ENCODE measurements at places on chromosomes 2 and 18. TPM values are rescaled to one million over a fixed set of nuclear protein-coding genes. Genes with fewer than 3 reads are reported as not detected.

DNA sequence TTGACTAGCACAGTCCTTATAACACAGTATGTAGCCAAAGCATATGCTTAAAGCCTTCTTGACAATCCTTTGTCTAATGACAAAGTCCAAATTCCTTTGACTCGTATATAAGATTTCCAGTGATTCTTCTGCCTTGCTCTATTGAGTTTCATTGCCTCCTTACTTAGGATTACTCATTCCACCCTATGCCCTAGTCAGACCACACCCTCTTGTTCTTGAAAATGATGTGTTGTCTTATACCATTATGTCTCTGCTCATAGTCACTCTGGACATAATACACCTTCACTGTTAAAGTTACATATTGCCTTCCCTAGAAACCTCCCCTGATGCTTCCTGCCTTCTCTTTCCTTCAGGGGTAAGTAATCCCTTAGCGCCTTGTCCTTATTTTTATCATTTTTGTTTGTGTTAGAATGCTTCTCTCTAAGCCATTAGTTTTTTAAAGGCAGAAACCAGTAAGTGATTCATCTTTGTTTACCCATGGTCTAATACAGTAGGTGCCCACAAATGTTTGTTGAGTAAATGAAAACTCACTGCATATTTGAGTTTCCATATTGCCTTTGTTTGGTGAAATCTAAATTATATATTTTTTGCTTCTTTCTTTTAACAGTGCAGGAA lies 19.3 kb downstream of the GPD2 start:
- DNase-seq: no peak

- DNase-seq: no peak
Measured at GRCh38 chr2:774436-774835, 97.2 kb upstream of the TMEM18 start.

- DNase-seq: no peak
Measured at GRCh38 chr2:108536133-108536780, 2.0 kb downstream of the LIMS1 start.

DNA sequence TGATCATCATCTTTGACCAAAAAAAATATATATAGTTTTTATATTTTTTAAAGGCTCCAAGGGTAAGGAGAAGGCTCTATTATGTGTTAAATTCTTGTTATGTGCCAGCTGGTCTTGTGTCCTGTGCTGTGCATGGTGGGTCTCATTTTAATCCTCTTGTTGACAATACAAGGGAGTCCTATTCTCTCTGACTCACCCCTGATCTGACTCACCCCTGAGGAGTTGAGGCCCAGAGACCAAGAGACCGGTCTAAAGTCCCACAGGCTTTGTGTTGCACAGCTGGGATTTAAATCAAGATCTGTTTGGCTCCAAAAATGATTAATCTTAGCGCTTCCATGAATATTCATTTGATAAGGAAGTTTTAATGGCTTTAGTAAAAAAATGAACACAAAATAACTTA lies 25.7 kb downstream of the MC2R start:
- no peak for DNase-seq

DNA sequence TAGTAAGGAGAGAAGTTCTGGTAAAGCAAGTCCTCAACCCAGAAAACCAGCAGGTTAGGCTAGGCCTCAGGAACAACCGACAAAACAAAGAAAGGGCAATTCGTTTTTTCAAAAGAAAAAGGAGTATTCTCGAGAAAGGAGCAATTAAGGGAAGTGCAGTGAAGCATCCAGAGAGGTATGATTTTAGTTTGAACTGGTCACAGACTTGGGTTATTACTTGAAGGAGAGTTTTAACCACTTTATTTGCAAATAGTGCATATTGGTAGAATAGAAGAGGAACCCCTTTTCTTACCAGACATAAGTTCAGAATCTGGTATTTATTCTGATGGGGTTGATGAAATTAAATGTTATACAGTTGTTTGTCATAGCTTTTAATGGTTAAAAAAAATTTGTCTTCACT lies 110.0 kb upstream of the GCFC2 start:
- no peak for DNase-seq

The GLS gene
- total RNA-seq: 74.1 TPM

The NEU4 gene
- 0.70 TPM for total RNA-seq

The ASXL3 gene
- 1.3 TPM for total RNA-seq
